Activated B cell treated with CpG ODN at 0.5 μM for 24 hours (primary cell): ENCODE measurements at places on chromosomes 5 and 9. TPM values are rescaled to one million over a fixed set of nuclear protein-coding genes. Genes with fewer than 3 reads are reported as not detected.

Gene CCDC183
- total RNA-seq = not detected in 2 replicates

Gene CMBL
- not detected in 2 replicates for total RNA-seq

Gene PCDHGB1
- 0.37 and 0.44 TPM in 2 replicates for total RNA-seq

Gene S1PR3
- total RNA-seq = 0.05 TPM in 1 of 2 replicates, not detected in the other

Gene INSL4
- total RNA-seq = not detected in 2 replicates

Gene SAPCD2
- 0.80 and 0.81 TPM in 2 replicates for total RNA-seq

Gene RMI1
- total RNA-seq = 6.6 and 8.5 TPM in 2 replicates

Gene PKD2L2
- not detected in 2 replicates for total RNA-seq

Gene C5orf63
- total RNA-seq = 20.4 and 22.5 TPM in 2 replicates

Gene MAP3K1
- 92.8 and 102 TPM in 2 replicates for total RNA-seq
